ENCODE measurements at places on chromosomes 1 and 21.
A peak's percentile ranks its signal among the peaks of the same experiment; 100 is the strongest.

DNA sequence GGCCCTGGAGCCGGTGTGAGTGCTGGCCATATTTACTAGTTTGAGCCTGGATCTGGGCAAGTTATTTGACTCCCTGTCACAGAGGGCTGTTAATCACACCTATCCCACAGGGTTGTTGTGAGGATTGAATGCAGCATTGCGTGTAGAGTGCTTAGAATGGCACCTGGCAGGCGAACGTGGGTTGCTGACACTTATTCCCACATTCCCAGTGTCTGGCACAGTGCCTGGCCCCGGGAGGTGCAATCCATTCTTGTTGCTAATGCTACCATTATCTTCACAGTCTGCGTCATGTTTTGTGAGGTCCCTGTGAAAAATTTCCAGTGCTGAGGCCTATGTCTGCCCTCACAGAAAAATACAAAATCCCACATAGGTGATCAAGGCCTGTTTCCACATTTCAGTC is 66.1 kb downstream of the CD2 start:
- DNase-seq = no peak

DNA sequence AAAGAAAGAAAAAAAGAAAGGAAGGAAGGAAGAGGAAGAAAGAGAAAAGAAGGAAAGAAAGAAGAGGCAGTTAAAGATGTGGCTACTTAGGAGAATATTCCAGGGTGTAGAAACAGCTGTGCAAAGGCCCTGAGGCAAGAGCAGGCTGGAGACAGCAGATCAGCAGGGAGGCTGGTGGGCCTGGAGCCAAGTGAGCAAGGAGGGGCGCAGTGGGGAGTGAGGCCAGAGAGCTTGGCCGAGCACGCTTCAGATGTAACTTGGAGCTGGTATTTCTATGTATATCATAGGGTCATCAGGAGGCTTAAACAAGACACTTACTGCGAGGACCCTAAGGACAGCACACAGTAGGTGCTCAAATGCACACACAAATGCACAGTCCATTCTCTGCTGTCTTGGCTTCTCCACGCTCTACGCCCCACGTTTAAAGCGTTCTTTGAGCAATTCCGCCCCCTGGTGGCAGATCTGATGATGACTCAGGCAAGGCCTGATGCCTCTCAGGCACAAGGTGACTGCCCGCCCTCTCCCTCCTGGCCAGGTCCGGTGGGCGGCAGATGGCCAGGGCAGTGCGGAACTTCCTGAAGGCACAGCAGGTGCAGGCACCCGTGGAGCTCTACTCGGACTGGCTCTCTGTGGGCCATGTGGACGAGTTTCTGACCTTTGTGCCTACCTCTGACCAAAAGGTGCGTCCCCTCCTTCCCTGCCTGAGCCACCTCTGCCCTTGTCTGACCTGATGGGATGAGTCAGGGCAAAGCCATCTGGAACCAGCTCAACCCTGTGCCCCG is 11.9 kb upstream of the PADI3 start:
- peak; percentile 83 for DNase-seq

- no peak for DNase-seq
Observed at GRCh38 chr1:186897008-186897407, 68.3 kb downstream of the PLA2G4A start.

DNA sequence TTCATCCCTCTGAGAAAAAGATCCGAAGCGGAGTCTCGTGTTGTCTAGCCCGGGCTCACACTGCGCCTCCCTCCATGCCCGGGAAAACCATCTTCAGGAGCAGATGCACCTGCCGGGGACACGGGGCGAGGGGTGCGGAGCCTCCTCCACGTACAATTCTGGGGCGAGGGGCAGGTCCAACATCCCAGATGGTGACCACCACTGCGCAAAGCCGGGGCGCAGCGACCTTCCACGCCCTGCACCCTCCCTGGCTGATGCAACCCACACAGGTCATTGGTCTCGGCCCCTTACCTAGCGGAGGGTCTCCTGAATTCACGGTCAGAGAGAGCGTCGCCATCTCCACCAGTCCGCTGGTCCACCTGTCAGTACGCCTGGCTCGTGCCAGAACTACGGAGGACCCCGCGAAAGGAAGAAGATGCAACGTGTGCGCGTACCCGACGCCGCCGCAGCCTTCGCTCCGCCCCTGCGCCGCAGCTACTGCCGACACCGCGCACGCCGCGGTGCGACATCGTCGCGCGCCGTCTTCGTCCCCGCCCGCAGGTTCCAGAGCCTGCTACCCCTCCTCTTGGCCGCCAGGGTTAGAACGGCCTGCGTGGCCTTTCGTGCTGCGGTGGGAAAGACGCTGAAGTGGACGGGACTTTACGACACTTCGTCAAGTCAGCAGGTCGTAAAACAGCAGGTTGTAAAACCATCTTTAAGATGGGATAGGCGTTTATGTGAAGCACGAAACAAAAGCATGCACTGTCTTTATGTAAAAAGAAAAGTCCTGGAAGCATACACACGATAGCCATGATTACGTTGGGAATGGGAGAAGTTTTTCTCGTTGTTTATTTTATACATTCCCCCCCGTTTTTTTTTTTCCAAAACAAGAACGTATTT is at the start of gene EPRS1:
Gene EPRS1 (minus strand): TSS at position 454 of the 879 bp plus-strand sequence. CDS start 117 bp downstream, at position 337.
- peak; percentile 80 for DNase-seq

GRCh38 chr1:39898648-39899603 is 2.8 kb downstream of the MYCL start:
- DNase-seq = no peak

DNA sequence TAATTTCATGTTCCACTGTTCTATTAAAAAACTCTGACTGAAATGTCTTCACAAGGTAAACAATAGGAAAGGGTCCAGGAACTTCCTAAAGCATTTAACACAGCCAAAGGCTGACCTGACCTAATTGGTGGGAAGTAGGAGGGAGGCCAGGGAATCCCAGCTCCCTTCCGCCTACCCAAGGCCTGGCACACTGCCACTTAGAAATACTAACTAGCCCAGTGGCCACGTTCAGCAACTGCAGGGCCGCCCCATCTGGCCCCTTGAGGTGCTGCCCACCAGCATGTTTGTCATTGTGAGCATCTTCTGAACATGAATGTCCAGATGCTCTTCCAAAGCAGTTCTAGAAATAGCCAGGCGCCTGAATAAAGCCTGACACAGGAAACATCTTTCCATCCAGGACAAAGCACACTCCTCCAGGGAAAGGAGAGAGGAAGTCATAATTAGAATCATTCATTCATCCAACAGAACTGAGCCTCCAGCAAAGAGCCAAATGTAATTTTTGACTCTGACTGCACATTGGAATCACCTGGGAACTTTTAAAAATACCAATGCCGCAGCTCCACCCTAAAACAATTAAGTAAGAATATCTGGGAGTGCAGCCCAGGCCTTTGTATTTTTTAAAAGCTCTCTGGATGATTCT is 44.6 kb upstream of the BCL9 start:
- DNase-seq = no peak

All from SW 1271 (cell line).